Erythroblast (primary cell): ENCODE measurements at places on chromosomes 5 and 9.

- peak; percentile 52 for DNase-seq
Observed at GRCh38 chr5:150517272-150518152, 9.6 kb downstream of the NDST1 start.

DNA sequence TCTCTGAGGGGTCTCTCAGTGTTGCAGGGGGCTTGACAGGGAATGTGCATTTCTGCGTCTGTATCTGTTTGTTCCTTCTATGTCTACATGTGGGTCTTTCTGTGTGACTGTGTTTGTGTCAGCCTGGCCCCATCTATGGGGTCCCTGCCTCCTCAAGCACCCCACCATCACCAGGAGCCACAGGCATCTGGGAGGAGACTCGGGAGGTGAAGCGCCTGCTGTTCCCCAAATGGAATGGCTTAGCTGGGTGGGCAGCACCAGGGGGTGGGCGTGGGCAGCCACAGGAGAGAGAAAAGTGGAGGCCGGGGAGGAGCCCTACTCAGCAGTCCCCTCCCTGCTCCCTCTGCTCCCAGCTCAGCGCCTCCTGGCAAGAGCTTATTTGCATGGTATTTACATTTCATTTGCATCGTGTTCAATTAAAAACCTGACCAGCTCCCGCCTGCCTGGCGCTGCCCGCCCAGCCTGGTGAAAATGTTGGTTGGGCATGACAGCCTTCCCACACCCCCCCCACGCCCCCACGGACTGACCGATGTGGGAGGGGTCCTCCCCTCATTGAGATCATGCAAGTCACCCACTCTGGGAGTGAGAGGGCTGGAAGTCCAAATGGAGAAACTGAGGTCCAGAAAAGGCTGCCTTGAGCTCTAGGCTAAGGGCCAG is 50.5 kb downstream of the CXXC5 start:
- DNase-seq = peak; percentile 69

DNA sequence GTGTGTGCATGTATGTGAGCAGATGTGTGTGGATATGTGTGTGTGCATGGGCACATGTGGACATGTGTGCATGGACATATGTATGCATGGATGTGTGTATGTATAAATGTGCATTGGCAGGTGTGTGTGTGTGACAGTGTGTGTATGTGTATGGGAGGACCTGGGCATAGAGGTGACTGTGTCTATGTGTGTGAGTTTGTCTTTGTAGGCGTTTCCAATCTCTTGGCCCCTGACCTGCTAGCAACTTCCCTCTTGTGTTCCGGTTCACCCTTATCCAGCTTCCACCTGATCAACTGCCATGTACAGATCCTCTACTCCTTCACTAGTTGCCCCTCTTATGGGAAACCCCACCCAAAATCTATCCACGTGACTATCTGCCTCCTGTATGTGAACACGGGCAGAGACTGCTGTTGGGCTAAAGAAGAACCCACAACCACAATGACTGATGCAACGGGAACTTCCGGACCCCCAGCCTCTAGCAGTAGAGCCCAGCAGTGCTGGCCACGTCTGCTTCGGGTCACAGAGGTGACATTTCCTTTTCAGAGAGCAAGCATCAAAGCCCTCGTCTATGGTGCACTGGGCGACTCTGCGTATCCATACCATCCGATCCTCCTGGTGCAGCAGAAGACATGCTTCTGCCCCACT is 24.9 kb upstream of the GADD45G start:
- DNase-seq = no peak

- DNase-seq = peak; percentile 86
Observed at GRCh38 chr9:136107155-136107952, 11.3 kb downstream of the TMEM250 start.

DNA sequence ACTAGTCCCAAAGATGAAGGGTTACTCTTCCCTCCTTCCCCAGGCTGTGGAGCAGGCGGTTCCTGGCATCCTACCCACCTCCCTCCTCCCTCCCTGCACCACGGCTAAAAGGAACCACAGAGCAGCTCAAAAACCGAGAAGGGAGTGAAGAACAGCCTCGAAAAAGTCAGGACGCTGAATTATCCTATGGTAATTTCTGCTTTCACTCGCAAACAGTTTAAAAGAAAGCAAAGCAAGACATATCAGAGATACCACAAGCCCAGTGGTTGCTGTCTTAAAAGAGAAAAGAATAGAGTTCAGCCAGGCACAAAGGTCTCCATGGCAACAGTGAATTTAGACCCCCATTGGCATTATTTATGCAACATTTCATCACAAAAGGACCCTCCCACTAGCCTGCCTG is 315.4 kb downstream of the CTNND2 start:
- DNase-seq = no peak

GRCh38 chr9:134325813-134326723 is at the start of gene RXRA:
Gene RXRA (plus strand): TSS chr9:134326455. CDS start chr9:134326632, 177 bp downstream.
- peak; percentile 94 for DNase-seq

- no peak for DNase-seq
Observed at GRCh38 chr5:72817076-72817481, 618 bp downstream of the TNPO1 start.

GRCh38 chr9:134544388-134545214 is 97.0 kb upstream of the COL5A1 start:
- DNase-seq = no peak

GRCh38 chr5:107502676-107503060 is 168.1 kb downstream of the EFNA5 start:
- no peak for DNase-seq

DNA sequence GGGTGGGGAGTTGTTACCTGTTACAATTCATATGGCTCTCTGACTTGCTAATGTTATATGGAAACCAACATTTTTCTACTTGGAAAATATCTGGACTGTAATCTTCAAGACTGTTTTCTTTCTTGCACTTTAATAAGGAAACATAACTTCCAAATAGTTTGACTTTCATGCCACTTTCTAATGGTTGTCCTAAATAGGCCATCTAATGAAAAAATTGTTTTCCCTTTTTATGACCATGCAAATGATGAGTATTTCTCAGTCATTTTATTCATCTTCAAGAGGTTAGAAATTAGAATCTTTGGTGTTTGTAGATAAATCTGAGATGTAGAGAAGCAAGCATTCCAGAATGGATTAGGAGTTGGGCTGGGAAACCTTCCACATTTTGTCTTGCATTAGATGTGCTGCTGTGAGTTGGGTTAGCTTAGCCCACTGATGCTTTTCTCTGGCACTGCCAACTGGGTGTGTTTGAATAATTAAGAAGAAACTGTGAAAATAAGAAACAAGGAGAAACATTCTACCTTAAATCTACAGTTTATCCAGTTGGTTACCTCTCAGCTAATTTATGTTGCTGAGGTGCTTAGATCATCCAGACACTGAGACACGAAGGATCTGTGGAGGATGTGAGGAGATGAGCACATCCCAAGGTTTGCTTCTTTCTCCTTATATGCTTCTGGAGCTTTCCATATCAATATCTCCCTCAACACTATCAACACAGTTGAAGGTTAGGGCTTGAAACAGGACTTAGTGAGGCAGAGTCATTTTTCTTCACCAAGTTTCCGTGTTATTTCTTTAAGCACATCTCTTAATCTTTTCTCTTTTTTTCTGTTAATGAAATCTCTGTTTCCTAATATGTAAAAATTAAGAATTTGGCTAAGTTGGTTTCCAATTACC is 2.7 kb downstream of the RASGRF2 start:
- DNase-seq = no peak

GRCh38 chr5:43193181-43193893 is 1.3 kb downstream of the NIM1K start:
- peak; percentile 49 for DNase-seq

GRCh38 chr5:112737070-112737462 is 619 bp upstream of the APC start:
- peak; percentile 21 for DNase-seq

DNA sequence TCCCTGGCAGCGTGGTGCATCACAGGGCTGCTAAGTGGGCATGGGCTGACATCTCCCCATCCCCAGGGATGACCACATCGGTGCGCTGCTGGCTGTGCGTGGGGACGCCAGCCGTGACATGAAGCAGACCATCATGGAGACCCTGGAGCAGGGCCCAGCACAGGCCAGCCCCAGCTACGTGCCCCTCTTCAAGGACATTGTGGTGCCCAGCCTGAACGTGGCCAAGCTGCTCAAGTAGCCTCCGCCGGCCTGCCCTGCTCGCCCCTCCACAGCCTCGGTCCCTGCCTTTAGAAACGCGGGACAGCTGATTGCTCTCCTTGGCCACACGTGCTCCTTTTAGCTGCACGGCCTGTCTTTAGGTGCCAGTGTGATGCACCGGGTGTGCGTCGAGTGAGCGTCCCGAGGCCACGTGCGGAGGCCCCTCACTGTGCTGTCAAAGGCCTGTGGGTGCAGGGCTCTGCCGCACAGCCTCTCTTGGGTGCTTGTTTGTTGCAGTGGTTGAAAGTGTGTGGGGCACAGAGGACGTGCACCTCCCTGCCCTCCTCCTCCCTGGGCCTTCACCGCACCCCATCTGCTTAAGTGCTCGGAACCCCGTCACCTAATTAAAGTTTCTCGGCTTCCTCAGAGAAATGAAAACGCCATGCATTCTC is 23.8 kb downstream of the EXOC3 start:
- DNase-seq = no peak

DNA sequence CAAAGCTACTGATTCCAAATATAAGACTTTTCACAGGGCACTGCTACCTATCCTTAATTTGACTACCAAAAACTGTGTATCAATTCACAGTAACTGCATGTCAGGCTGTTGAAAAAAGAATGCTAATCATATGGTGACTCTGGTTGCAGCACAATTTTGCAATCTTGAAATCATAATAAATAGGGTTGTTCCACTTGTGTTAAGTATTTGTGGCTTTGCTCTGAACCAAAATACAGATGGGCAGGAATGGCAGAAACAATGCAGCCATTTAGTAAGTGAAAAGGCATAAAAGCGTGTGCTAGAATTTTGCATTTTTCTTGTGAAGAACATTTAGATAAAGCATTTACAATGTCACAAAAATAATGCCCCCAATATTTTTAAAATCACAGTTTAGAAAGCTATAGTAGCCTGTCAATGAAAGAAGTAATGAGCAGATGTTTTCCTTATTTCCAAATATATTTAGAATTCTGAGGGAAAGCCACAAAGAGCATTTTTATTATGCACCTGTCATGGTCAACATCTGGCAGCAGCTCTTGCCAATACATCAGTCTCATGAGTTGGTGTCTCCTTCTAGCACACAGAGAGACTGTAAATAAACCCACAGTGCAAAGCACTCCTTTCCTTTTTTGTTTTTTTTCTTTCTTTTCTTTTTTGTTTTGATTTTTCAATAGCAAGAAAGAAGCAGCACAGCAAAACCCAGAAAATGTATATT is 54.8 kb upstream of the PAM start:
- DNase-seq = no peak

- no peak for DNase-seq
Observed at GRCh38 chr9:94901019-94901363, 174.5 kb downstream of the AOPEP start.

DNA sequence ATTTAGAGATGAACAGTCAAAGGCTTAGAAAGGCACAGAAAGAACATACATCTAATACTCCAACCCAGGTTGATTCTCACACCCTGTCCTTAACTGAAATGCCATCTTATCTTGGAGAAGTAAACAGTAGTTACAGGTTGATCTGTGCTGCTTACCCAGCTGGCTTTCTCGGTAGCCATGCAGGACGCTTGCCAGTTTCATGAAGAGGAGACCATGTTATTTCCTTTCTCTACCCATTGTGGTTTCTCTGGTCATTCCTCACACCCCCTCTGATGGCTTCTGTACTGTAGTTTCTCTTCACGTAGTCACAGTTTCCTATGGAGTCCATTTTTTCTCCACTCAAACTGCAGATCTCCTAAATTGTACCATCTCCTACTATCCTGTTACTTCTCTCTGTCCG is 206.0 kb downstream of the SGCD start:
- DNase-seq = no peak

DNA sequence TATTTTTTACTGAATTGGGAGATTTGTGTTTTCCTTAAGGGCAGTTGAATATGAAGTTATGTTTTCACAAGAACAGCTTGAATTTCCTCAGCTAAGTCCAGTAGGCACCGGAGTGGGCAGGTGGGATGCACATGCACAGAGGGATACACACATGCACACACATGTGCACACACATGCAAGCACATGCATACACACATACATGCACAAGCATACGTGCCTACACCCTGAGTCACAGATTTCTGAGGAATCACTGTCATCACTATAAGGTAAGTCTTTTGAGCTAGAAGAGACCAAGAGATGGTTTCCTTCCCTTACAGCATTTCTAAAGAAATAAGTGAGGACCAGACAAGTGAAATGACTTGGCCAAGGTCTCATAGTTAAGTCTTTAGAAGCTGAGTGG is 8.7 kb downstream of the ENTREP1 start:
- DNase-seq = no peak

DNA sequence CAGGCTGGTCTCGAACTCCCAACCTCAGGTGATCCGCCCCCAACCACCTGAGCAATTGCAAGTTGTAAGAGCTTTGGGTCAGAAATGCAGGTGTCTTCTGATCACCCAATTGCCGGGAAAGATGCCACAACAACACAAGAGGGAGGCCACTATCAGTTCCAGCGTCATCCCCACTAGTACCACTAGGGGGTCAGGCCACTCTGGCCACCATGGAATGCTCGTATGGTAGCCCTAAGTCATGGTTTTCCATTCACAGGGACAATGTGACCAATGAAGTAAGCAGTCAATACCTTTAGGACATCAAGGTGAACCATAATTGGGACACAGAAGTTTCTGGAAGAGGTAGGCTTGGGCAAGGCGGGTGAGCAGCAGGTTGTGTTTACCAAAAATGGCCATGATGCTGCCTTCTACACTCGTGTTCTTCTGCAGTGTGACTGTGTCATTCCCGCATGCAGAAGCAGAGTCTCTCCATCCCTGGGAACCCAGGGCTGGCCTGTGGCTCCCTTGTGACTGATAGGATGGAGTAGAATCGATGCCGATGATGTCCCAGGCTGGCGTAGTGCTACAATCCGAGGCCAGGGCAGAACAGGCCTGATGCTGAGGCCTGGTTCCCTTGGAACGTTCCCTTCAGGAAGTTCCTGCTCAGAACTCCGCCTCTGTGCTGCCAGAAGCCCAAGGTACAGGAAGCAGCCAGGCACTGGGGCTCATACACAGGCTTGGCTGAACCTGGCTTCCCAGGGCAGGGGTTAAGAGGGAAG is 42.2 kb upstream of the ANKRD33B start:
- peak; percentile 39 for DNase-seq

DNA sequence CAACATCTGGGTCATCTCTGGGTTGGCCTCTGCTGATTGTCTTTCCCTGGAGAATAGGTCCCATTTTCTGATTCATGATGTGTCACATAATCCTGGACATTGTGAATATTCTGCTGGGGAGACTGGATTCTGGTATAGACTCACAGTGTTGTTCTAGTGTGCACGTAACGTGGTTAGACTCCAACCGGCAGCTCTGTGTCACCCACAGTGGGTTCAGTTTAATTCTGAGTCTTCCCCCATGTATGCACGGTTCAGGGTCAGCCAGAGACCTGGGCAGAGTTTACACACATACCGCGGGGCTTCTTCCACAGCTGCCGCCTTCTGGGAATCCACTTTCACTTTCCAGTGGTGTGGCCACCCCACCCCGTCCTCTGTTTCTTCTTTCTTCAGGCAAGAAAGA is 38.0 kb upstream of the LRRC14B start:
- no peak for DNase-seq

GRCh38 chr9:134144801-134145200 is 8.9 kb downstream of the WDR5 start:
- no peak for DNase-seq

- DNase-seq = peak; percentile 49
Observed at GRCh38 chr9:137157618-137158415, 12.0 kb downstream of the LRRC26 start.
